IMR-90 (cell line): ENCODE measurements at places on chromosomes 4 and X.
A peak's percentile ranks its signal among the peaks of the same experiment; 100 is the strongest.

- DNase-seq, result no peak
Measured at GRCh38 chr4:17912011-17912410, 101.2 kb downstream of the NCAPG start.

DNA sequence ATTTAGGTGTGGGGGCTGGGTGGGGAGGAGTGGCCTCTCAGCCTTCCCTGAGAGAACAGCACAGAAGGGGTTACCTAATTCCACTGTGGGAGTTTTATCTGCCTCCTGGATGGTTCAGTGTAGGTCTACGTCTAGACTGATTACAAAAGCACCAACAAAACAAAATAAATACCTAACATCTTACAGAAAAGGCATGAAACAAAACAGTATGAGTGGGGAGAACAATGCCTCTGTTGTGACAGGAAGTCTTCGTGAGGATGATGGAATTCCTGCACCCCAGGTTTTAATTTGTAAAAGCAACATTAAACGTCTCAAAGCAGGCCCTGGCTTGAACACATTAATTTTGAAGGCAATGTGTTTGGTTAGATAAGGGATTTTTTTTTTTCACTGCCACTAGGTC, 112.1 kb upstream of the GPC4 start:
- no peak for DNase-seq

- DNase-seq, result no peak
Measured at GRCh38 chr4:39384563-39384962, 18.4 kb upstream of the RFC1 start.

GRCh38 chr4:51884606-51885005, 41.7 kb downstream of the DCUN1D4 start:
- DNase-seq, result no peak

DNA sequence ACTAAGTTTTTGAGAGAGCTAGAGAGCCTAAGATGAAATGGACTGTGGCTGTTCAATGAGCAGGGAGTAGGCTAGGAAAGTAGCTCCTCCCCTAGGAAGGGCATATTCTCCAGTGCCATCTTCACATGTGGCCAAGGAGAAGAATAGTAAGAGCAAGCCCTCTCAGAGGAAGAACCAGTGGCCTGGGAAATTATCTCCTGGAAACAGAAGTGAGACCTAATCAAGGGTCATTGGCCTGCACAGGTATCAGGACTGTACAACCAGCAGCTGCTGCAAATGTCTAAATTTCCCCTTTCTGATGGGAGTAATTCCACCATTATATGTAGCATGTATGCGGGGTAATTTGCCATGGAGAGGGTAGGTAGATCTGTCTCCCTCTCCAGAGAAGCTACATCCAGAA, 334.8 kb upstream of the RASGEF1B start:
- DNase-seq, result no peak

DNA sequence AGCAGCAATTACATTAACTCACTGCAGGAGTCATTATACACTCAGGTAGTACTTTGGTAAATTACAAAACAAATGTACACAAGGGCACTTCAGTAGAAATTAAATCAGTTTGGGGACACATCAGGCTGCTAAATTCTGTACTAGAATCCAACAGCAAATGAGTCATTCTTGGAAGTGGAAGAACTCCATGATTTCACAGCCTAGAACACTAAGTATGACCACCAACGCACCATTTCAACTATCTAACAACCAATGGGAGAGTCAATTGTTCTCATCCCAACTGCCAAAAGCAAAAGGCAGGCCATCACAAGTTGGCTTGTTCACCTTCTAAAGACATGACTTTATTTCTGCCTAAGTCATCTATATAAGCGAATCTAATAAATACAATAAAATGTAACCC, 26.6 kb downstream of the PPM1K start:
- DNase-seq, result no peak

DNA sequence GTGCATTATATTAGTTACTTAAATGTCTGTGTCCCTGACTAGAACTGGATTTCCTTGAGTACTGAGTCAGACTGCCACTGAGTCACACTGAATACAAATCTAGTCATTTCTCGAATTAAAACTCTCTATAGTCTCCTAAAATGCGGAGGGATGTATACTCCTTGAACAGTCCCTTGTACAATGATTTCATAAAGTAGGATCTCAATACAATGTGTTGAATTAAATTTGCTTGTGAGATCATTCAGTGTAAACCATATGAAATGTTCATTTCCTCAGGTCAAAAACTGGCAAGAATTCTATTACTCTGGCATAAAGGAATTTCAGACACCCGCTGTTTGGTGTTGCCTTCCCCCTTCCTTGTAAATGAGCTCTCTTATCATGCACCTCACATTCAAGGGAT, 17.5 kb upstream of the FAM241A start:
- DNase-seq, result peak; percentile 55

GRCh38 chrX:153635788-153636668, 11.0 kb upstream of the DUSP9 start:
- no peak for DNase-seq

DNA sequence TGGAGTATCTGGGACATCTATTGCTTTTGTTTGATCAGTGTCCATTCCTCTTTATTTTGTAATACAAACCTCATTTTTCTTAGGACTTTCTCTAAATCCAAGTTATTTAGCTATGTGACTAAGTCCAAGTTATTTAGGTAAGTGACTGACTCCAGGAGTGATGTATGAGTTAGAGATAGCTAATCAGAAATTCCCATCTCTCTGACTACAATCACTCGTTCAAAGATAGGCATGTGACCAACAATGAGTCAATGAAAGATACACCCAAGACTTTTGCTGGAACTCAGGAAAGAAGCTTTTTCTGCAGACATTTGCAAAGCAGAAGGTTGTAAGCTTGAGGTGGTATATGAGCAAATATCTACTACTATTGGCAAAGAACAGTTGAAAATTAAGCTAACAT, 72.5 kb upstream of the KCNIP4 start:
- DNase-seq, result no peak

GRCh38 chr4:95985791-95986550, 146.1 kb downstream of the PDHA2 start:
- DNase-seq, result no peak

GRCh38 chr4:119597377-119597776, 31.2 kb downstream of the PDE5A start:
- DNase-seq, result peak; percentile 48

DNA sequence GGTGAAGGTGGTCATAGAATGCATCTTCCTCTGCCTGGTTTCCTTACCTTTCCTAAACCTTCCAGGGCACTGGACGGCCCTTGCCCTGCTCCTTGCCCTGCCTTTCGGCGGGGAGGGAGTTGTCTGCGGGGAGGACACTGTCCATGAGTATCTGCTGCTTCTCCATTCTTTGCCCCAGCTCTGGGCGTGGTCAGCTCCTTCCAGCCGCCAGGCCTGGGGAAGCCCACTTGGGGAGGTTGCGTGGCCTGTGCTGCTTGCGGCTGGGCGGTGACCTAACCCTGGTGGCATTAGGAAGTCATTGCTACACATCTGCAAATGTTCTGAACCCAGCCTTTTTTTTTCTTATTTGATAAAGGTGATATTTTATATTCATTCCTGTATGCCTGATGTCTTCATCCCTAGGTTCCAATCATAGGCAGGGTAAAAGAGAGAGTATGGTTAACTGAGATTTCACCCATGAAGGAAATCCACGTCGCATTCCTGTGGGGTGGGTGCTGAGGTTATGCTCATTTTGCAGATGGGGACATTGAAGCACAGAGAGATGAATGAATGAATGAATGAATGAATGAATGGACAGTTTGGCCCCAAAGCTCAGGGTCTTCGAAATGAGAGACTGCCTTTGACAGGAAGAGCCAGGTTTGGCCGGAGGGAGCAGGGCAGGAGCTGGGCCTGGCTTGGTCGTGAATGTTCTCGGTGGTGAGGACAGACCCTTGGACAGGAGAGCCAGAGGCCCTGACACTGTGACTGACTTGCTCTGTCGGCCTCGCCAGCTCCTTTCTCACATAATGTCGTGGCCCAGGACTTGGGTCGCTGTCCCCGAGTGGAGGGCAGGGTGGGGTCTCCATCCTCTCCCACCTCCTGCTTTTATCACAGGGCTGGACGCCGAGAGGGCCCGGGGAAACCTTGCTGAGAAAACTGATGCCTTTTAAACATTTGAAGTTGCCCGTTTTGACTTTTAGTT, 57.8 kb upstream of the GPR78 start:
- DNase-seq, result no peak

- DNase-seq, result peak; percentile 65
Measured at GRCh38 chr4:88007304-88008121, at the start of gene PKD2. PKD2 (plus strand) TSS chr4:88007635; CDS start chr4:88007734, 99 bp downstream.

DNA sequence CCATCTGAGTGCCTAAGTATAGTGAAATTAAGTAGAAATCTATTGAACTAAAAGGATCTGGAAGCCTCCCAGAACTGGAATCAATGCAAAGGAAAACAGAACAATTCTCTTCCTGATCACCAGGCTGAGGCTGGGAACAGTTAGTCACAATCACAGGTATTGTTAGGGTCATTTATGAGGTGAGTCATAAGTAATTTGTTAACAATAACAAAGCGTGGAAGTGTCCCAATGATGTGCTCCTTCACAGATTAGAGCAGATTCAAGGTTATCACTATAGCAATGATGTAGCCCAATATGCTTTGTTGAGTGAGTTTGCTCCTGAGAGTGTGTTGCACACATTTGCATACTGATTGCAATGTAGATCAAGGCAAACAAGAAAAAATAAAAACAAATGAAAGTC, 228.1 kb downstream of the ZNF674 start:
- DNase-seq, result no peak

GRCh38 chrX:131874300-131874699, 148.8 kb upstream of the STK26 start:
- DNase-seq, result no peak

DNA sequence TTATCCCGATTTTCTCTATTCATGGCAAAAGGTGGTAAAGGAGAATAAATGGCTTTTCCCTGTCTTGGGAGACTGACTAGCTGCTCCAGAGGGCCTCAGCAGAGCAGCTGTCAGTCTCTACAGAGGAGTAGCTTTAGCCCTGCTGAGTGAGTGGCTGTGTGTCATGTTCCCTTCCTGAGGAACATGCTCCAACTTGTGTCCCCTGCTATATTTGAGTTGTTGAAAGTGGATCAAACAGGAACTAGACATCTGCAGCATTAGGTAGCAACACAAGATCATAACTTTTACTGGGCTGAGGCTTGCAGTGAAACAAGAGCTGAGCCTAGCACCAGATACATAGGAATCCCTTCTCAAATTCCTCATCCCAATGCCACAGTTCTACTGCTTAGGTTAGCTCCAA, 26.7 kb upstream of the PLAC1 start:
- no peak for DNase-seq

GRCh38 chrX:46757593-46757992, 1.3 kb downstream of the SLC9A7 start:
- DNase-seq, result peak; percentile 33

DNA sequence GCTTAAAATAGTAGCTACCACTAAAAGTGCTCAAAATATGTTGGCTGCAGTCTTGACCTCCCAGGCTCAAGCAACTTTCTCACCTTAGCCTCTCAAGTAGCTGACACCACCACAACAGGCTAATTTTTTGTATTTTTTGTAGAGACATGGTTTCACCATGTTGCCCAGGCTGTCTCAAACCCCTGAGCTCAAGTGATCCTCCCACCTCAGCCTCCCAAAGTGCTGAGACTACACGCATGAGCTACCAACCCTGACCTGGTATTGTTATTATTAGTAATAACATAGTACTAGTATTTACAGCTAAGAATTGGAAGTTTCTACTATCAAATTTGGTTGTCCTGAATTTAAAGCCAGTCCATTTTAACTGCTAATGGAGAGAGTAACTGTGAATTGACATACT, 18.0 kb downstream of the STAP1 start:
- no peak for DNase-seq

GRCh38 chr4:100356172-100356571, 161.7 kb downstream of the EMCN start:
- DNase-seq, result no peak

DNA sequence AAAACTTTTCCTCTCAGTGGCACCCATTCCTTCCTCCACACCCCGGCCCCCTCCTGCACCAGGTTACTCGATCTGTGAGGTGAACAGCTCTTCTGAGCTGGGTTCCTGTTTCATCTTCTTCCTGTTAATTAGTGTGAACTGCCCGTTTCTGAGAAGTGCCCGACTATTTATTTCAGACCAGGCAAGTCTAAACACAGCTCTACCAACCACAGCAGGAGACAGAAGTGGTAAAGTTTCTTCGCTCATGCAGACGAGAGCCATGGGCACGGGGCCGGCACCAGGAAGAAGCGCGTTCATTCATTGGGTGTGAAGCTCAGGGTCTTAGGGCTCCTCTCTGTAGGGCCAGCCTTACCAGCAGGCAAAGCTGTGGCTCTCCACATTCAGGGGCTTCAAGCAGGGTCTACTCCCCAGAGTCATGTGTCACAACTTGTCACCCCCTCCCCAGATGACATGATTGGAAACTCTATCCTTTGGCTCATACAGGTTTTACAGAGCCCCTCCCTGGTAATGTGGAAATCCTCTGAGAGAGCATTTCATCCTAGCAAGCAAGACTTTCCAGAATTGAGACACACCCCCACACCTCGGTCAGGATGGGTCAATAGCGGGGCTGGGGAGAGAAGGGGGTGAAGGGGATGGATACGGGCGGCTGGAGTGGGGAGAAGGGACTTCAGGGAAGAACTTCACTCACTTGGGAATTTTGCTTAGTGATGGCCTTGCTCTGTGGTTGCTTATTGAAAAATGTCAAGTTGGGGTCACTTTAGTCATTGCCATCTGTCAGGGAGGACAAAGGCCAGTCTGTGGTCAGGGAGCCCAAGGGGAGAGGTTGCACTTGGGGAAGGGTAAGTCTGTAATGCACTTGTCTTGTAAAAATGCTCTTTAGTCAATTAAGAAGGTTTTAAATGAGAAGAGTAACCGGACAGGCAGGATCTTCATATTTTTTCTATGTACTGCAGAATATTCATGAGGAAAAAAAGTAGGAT, 121.6 kb upstream of the TRIM2 start:
- no peak for DNase-seq

DNA sequence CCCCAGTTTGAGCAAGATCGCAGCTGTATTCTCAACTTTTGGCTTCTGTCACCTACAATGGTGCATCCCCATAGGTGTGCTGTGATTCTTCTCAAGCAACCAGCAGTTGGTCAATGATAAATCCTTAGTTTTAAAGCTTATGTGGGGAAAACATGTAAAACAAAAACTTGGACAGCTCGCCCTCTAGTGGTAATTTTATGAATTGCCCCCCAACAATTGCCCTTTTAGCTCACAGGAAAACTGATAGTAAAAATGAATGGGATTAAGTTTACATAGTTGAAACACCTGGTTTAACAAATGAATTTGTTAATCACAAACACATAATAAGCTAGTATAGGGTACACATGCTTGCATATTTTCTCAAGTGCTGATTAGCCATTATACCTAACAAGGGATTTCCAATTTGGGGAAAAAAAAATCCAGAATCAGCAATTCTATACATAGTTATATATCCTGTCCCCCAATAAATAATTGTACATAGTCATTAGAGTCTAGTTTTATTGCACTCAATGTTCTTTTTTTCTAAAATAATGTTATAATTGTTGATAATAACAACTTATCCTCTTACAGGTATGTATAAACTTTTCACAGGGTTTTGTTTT, 30.1 kb downstream of the TEX13A start:
- DNase-seq, result peak; percentile 6

GRCh38 chrX:137362583-137362982, 203.3 kb upstream of the ZIC3 start:
- no peak for DNase-seq

- DNase-seq, result no peak
Measured at GRCh38 chr4:36053930-36054329, 190.4 kb downstream of the ARAP2 start.

- no peak for DNase-seq
Measured at GRCh38 chr4:62156205-62156604, 956.1 kb downstream of the ADGRL3 start.

GRCh38 chr4:40388239-40388638, 53.1 kb downstream of the CHRNA9 start:
- DNase-seq, result no peak
